HTR-8/SVneo (cell line): ENCODE measurements at places on chromosomes 1 and 21.

- no peak for DNase-seq
Measured at GRCh38 chr1:237172118-237172485, 130.1 kb downstream of the RYR2 start.

GRCh38 chr1:229989591-229990248 lies 77.3 kb upstream of the GALNT2 start:
- DNase-seq: no peak

DNA sequence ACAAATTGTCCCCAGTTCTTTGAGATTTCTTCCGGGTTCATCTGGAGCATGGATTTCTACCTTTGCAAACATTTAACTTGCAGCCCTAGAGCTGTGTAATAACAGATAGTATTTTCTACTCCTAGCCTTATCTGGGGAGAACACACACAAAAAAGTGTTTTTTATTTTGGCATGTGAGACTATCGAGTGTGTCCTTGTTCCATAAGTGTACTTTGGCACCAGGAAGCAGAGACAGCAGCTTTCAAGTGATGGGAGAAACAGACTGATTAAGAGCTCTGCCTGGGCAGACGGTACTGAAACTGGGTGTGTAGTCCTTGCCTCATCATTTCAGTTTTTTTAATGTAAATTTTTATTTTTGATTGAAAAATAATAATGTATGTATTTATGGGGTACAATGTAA lies 297.4 kb downstream of the ST6GALNAC3 start:
- no peak for DNase-seq

DNA sequence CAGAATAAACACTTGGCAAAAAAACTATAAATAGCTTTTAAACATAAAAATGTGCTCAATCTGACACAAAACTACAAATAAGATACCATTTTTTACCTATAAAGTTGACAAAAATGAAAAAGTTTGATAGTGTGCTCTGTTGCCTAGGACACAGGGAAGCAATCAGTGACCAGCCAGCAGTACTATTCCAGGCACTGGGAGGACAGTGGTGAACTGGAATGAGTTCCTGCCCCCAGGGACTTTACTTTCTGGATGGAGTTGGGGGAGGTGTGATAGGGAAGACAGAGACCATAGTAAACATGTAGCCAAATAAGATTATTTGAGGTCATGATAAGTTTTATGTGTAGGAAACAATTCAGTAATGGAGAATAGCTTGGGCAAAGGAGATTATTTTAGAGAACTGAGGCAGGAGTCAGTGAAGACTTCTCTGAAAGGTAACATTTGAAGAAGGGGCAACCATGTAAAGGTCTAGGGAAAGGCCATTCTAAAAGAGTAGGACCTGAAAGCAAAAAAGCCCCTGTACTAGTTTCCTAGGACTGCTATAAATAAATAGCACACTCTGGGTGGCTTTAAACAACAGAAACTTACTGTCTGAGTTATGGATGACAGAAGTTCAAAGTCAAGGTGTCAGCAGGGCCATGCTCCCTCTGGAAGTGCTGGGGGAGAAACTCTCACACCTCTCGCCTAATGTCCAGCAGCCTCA lies 42.0 kb downstream of the EEIG2 start:
- DNase-seq: no peak

- peak; percentile 97 for DNase-seq
Measured at GRCh38 chr1:227759341-227760300, 24.4 kb downstream of the SNAP47 start.

- DNase-seq: no peak
Measured at GRCh38 chr1:111747282-111747734, 8.1 kb upstream of the INKA2 start.

GRCh38 chr1:111172463-111172862 lies 28.0 kb downstream of the DENND2D start:
- DNase-seq: no peak

GRCh38 chr1:69294171-69294570 lies 273.6 kb upstream of the LRRC7 start:
- no peak for DNase-seq

DNA sequence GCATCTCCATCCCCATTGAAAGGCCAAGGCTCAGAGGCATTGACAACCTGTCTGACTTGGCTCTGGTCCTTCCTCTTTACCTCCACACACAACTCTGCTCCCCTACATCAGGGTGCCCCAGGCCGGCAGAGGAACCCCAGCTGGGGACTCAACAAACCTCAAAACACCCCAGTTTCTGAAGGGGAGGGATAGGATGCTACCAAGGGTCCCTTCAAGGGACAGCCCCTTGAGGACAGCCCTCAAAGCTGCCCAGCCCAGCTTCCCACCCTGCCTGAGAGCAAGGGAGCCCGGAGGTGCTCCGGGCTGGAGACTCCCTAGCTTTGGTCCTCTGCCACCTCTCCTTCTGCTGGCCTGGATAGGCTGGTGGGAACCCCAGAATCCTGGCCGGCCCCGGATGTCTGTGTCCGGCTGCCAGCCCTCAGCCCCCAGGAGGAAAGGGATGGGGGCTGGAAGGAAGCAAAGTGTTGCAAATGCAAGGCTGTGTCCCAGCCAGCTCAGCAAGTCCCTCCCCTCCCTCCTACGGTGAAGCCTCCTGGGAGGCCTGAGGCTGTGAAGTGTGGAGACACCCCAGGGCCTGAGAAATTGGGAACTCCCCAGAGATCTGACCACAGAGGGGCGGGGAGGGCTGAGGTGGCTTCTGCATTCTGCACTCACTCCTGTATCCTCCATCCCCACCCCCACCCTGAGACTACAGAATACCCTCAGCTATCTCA lies 1.1 kb upstream of the MARCKSL1 start:
- no peak for DNase-seq

- DNase-seq: peak; percentile 10
Measured at GRCh38 chr1:84073266-84073665, 70.8 kb upstream of the PRKACB start.

DNA sequence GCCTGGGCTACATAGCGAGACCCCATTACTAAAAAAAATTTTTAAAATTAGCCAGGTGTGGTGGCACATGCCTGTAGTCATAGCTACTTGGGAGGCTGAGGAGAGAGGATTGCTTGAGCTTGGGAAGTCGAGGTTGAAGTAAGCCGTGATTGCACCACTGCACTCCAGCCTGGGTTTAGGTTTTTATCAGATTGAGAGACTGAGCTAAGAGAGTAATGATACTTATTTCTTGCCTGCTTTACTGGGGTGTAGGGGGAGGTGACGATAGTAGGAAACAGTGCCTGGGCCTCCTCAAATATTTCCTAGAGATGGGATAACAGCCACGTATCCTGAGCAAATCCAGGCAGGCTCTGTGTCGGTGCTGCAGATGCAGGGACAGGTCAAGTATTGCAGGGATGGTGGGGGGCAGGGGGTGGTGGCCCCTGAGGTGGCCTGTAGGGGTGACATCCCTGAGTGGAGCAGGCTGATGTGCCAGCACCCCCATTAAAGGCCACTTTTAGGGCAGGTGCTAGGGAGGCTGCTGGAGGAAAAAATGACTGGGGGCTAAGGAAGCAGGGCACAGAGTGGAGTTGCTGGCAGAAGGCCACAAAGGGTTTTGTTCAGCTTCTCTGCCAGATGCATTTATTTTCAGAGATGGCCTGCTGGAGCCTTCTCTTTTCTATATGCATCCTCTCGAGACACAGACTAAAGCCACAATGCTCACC lies 130.5 kb downstream of the RHOU start:
- DNase-seq: no peak

- peak; percentile 82 for DNase-seq
Measured at GRCh38 chr1:26999440-26999987, 6.0 kb downstream of the TRNP1 start.

DNA sequence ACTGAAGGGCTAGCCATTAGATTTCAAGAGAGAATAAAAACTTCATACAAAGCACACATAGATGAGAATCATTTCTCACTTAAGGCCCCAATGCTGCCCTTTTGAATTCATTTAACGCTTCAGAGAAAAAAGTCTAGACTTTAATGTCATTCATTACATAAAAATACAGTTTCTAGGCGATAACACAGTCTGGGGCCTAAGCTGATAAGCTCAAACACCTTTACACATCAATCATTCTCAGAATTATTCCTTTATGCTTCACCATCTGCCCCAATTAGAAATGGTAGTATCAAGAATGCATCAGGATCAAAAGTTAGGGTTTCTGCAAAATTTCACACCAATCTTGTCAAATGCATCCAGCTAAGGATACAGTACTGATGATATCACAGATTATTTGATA lies 100.1 kb upstream of the HP1BP3 start:
- DNase-seq: no peak

- no peak for DNase-seq
Measured at GRCh38 chr1:94831641-94832040, 11.5 kb downstream of the SLC44A3 start.

GRCh38 chr1:30286988-30287839 lies 436.2 kb downstream of the MATN1 start:
- DNase-seq: no peak

DNA sequence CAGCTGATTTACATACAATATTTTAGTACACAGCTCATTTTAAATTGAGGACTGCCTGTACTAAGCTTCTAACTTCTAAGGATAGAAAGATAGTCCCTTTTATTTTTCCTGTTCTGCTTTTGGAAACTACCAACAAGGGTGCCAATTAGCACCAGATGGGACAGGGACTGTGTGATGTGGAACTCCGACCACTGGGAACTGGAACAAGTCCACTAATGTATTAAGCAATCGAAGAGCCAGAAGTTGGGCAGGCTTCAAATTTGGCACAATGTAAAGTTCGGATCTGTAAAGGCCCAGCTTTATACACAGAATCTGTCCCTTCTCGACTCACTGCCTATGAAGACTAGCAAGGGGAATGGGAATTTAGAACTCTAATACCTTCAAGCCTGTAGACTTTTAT lies 149.3 kb downstream of the ZC3H11B start:
- no peak for DNase-seq

DNA sequence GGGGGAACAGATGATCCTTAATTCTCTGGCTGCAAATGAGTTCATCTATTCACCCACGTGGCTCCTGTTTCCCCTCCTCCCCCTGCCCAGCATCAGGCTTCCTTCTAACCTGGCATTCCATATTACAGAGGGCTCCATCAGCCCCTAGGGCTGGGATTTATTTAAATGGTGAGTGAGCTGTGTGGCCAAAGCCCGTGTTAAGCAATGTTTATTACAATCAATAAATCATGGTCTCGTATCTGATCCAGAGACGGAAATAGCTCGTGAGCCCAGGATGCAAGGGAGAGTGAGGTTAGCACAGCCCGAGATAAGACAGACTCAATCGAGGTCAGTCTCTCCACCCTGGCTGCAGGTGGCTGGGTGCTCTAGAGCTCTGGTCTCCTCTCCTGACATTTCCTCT lies 43.1 kb upstream of the IGSF21 start:
- DNase-seq: no peak

- DNase-seq: no peak
Measured at GRCh38 chr1:101190441-101190840, 46.4 kb upstream of the S1PR1 start.

GRCh38 chr1:5475572-5475971 lies 516.7 kb downstream of the NPHP4 start:
- DNase-seq: no peak

GRCh38 chr1:226185141-226186036 lies 1.2 kb downstream of the ACBD3 start:
- no peak for DNase-seq

GRCh38 chr1:30044656-30045144 lies 678.7 kb downstream of the MATN1 start:
- no peak for DNase-seq

DNA sequence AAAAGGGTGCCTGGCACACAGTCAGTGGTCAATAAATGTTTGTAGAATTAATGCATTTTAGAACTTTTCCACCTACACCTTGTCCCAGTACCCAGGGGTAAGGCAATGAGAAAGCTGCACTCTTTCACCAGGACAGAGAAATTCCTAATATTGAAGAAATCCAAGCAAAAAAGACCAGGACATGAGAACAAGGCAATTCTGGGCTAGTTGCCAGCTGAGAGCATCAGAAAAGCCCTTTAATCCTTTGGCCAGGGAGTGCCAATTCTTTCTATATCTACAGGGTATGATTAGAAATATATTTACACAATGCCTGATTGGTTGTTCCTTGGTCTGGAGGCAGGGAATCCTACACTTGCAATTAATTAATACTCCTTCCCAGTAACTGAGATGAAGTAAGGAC lies 492.4 kb upstream of the NFIA start:
- DNase-seq: no peak

DNA sequence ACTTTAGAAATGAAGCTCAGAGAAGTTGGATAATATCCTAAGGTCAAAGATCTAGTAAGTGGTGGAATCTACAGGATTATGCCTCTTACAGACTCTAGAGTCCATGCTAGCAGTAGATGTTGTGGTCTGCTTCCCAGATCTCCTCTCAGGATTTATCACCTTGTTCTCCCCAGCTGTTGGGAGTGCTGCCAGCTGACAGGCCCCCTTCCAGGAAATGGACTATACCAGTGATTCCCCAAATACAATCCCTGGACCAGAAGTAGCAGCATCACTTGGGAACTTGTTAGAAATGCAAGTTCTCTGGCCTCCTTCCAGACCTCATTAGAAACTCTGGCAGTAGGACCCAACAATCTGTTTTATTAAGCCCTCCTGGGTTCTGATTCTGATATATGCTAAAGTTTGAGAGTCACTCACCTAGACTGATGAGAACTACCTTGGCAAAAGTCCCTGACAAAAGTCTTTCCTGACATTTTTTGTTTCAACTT lies 24.5 kb upstream of the NTNG1 start:
- DNase-seq: no peak

DNA sequence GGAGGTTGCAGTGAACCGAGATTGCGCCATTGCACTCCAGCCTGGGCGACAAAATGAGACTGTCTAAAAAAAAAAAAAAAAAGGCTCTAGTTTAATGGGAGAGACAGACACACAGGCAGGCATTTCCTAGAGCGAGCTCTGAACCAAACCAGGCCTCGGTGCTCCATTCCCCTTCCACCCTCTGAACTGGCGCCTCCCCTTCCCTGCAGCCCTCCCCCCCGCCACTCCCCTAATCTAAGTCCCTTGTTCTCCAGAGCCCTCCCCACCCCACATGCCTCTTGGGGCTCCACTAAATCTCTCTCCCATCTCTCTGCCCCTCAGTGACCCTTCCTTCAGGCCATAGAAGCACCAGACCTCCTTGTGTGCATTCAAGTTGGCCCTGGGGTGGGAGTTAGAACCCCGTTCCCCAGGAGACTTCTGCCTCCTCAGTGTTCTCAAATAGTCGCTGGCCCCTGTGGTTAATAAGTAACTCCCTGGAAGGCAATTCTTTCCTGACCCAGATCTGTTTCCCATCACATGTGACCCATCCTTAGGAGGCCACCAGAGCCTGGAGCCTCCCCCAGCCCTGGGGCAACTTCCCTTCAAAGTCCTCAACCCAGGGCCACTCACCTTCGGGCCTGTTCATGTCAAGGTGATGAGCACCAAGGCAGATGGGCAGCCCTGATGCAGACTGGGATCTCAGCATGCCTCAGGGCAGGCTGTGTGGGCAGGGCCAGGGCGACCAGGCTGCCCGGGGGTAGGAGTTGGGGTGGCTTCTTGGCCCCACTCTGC lies 42.6 kb upstream of the EPB41 start:
- no peak for DNase-seq

GRCh38 chr1:24951337-24951736 lies 21.3 kb upstream of the RUNX3 start:
- no peak for DNase-seq
